CD4-positive, alpha-beta T cell treated with Interleukin-17A for 1 hour (primary cell): ENCODE measurements at places on chromosomes 6 and 20.

GRCh38 chr20:7458459-7458858 is 481.8 kb downstream of the HAO1 start:
- DNase-seq: no peak

- no peak for DNase-seq
Measured at GRCh38 chr6:162177746-162178145, 549.8 kb downstream of the PRKN start.

DNA sequence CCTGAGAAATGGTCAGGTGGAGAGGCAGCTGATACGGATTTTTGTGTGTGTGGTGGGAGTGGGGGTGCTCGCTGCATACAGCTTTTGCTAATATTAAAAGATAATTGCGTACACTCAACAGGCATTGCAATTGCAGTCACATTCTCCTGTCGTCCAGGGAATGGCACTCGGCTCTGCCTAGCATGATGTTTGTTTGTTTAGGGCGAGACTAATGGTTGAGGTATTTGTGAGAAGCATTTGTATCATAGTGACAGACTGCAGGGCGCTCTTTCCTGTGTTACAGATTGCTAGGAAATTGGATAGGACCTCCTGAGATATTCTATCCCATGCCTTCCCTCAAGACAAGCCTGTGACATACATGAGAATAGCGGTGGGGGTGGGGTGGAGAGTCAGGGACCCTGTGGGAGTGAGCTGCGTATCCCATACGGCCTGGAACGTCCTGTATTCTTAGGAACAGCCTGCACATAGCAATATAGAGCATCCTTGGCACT is 207.4 kb downstream of the SOX4 start:
- no peak for DNase-seq

DNA sequence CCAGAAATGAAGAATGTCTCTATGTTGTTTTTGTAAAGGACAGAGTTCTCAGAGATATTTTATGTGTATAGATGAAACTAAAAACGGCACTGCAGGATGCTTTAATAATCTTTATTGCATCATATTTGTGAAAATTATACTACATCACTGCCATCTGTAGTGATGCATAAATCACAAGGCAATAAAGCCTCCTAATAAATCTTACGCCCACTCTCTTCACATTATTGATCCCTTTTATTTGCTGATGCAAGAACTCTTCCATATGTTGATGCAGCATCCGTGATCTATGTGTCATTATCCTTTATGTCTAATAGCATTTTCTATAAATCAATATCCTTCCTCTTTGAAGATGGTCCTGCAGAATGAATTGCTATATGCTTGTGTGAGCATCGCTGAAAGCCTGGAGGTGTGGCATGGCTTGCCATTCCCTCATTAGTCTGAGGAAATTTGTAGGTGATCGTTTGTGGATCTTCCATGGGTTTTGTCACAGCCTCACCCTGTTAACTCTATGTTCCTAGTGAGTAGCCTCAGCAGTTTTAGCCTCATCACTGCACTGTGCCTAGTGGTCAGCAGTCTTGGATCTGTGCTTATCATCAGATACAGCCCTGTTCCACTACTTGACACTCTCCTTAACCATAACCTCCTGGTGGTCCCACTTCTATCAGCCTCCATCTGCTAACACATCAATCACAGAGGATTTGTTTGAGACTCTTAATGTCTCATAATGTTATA is 983.5 kb downstream of the EYS start:
- DNase-seq: no peak

GRCh38 chr6:72720464-72720863 is 98.6 kb downstream of the KCNQ5 start:
- DNase-seq: no peak

DNA sequence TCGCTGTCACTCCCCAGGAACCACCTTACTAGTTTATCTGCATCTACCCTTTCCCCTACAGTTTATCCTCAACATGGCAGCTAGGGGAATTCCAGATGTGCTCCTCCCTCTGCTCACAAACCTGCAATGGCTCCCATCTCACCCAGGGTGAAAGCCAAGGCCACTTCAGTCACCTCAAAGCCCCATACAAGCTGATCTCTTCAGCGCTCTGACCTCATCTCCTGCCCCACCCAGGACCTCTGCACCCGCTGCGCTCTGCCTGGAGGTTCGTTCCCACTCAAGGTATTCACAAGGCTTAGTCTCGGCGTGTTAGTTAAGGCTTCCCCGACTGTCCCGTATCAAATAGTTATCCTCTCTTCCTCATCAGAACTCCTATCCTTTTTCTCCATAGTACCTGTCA is 28.6 kb upstream of the SPDEF start:
- no peak for DNase-seq

- no peak for DNase-seq
Measured at GRCh38 chr6:74519163-74519562, 686.7 kb downstream of the COL12A1 start.

- no peak for DNase-seq
Measured at GRCh38 chr6:108644252-108644651, 83.5 kb downstream of the FOXO3 start.

DNA sequence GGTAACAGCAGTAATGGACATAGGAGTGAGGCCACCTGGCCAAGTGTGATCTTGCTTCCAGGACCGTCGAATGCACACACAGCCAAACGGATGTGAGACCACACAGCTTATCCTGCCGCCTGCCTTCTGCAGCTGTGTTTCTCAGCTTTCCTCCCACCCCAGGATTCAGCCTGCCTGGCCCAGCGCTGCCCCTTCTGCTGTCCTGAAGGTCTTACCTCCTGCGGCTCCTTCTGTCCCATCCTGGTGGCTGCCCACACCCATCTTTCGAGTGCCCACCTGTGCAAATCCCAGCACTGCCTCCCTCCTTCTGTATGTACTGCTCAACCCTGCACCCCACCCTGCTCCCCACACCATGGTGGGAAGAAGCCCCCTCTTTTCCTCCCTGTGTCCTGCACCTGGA is 49.4 kb upstream of the DACT2 start:
- DNase-seq: no peak

- DNase-seq: no peak
Measured at GRCh38 chr20:399182-399707, 8.9 kb upstream of the RBCK1 start.

DNA sequence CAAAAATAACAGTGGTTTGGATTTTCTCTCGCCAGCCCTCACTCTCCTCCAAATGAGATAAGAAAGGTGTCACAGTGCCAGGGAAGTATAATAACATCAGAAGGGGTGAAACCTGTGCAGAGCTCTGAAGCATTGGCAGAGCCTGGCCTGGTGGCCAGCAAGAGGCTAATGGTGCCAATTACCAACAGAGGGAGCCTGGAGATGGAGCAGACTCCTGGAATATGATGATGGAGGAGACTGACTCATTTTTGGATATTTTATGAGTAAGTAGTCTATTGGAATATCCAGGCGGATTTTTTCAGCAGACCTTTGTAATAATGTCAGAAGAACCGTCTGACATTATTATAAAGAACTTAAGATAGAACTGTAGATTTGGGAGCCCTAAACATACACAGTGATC is 442.6 kb upstream of the MARCKS start:
- DNase-seq: no peak

DNA sequence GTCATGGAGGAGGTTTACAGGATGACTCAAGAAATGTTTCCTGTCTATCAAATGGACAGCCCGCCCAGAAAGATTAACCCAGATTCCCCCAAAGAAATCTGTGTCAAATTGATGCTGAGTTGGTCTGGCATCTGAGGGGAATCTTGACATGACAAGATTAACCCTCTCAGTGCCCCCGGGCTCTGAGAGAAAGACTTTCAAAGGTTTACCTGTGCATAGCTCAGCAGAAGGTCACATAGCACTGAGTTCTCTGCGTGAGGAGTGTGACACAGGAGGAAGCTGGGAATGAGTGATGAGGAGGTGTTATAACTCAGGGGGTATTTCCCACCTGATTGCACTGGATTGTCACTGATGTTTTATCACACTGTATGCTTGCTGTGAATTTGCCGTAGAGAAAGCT is 601.2 kb downstream of the DHX35 start:
- DNase-seq: no peak

- DNase-seq: no peak
Measured at GRCh38 chr20:19713822-19714578, 44.1 kb upstream of the RIN2 start.

GRCh38 chr6:116096979-116097816 is 3.5 kb upstream of the NT5DC1 start:
- DNase-seq: no peak

GRCh38 chr6:77326711-77327110 is 136.6 kb downstream of the HTR1B start:
- no peak for DNase-seq

GRCh38 chr20:61736001-61736635 is 329.6 kb downstream of the TAF4 start:
- no peak for DNase-seq

- DNase-seq: no peak
Measured at GRCh38 chr6:136886091-136886490, 36.0 kb upstream of the SLC35D3 start.

- no peak for DNase-seq
Measured at GRCh38 chr6:16337295-16337975, 99.0 kb downstream of the GMPR start.

- DNase-seq: no peak
Measured at GRCh38 chr20:14817101-14817500, 479.7 kb upstream of the FLRT3 start.
